Stimulated activated naive CD8-positive, alpha-beta T cell treated with anti-CD3 and anti-CD28 coated beads, Interleukin-15, Interleukin-2, amounts not matched to agents 100 U/mL and 50 U/mL, for 24 hours (primary cell): ENCODE measurements at places on chromosomes 16 and 17.

GRCh38 chr17:3974980-3975379 lies 10.7 kb upstream of the ATP2A3 start:
- no peak for DNase-seq

- no peak for DNase-seq
These were observed 23.5 kb downstream of the TUBG1 start for GRCh38 chr17:42632949-42633444.

DNA sequence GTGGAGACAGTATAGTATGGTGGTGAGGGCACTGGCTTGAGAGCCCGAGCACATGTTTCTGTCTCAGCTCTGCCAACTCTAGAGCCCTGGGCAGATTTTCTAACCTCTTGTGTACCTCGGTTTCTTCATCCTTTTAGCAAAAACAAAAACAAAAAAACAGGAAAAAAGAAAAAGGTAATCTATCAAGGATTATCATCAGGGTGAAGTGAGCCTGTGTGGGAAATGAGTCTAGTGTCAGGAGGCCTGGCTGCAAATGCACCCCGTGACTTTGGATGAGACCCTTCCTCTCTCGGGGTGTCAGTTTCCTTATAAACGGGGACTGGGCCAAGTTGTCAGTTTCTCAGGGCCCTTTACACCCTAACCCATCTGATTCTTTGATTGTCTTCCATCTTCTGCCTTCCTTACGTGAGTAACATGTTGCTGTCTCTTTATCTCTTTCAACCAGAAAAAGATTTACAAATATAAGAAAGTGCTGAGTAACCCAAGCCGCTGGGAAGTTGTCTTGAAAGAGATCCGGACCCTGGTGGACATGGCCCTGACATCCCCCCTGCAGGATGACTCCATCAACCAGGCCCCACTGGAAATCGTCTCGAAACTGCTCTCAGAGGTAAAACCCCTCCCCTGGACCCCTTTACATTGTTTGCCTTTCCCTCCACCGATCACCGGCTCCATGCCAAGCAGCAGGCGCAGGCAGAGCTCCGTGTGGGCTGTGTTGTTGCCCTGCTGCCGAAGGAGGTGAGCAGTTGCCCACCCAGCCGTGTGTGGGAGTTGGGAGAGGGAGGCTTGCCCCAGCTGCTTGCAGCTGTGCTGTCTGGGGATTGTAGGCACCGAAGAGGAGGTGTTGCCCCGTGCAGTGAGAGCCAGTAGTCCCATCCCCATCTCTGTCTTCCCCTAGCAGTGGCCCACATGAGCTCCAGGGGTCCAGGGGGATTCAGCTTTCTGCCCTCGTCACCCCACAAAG lies 127.1 kb upstream of the PLCG2 start:
- no peak for DNase-seq

- DNase-seq, result peak; percentile 69
These were observed 26.5 kb upstream of the NF1 start for GRCh38 chr17:31068291-31068690.
